ENCODE measurements at places on chromosomes 7 and 10.

GRCh38 chr7:122337011-122337410, 32.5 kb upstream of the FEZF1 start:
- no peak for DNase-seq

DNA sequence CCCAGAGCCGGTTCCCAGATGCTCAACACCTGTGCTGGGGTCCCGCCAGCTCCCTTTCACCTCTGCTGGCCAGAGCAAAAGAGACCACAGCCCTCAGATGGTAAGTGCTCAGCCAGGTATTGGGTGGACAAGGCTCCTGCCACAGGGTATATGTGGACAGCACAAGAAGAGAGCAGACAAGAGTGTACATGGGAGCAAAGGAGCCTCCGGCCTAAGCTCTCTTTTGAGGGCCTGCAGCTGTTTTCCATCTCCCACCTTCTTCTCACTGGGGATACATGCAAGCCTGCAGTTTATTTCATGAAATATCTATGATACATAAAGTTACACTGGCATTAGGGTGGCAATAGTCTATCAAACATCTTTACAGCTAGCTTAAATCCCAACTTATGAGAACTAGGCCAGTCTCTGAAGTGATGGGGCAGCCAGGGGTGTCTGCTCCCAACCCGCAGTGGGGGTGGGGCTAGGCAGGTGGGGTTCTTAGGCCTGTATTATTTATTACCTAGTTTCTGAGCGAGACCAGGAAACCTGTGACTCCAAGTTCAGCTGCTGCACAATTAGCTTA, 50.4 kb upstream of the DDC start:
- no peak for DNase-seq

GRCh38 chr10:120111628-120112027, 219.1 kb downstream of the SEC23IP start:
- DNase-seq, result no peak

DNA sequence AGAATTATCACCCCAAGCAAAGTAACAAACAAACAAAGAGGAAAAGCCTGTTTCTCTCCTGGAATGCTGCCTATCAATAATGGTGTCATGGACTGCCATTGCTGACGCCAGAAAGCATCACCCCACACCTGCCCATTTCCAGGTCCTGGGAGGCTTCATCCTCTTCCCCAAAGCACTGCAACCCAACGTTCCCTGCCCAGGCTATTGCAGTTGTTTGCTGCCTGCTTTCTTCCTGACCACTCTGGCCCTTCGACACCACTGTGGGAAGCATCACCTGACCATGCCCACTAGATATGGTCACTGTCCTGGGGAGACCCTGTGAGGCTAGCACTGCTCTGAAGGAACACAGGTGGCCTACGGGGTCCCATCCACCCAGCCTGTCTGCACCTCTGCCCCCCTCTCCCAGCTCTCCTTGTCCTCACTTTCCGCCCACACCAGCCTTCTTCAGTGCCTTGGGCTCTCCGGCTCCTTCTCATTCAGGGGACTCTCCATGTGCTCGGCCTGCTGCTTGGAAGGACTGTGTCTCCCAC, 439.6 kb downstream of the GLRX3 start:
- no peak for DNase-seq
